ENCODE measurements at places on chromosomes 2 and 18.

DNA sequence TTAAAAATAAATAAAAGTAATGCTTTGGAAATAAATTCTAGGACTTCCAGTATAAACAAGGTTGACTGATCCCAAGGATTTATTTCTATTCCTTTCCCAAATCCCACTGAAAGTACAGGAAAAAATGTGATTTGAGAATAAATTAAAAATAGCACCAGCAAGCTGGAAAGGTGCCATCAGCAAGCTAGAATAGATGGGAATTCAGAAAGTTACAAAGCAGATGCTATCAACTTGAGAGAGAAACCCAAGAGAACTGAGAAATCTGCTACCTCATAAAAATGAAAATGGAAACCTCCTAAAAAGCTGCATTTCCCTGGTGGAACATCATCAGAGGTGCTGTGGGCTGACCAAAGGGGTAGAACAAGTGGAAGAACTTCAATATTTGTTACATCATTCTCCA lies 148.6 kb upstream of the KCNJ3 start:
- no peak for ATAC-seq

DNA sequence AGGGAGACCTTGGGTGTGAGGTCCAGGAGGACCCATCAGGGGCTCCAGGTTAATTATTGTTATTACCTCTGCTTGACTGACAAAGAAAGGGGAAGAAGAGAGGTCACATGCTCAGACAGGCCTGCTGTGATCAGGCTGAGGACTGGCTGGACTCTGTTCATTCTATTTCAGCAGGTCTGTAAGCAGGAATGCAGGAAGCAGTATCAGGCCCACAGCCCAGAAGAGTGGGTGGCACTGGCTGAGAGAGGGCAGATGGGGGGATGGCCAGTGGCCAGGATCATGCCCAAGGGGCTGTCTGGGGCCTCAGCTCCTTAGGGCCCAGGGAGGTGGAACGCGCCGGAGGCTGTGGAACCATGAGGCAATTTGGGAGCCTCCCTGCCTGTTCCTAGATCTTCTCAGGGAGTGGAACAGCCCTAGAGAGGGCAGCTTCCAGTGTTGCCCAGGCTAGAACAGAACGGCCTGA lies 43.7 kb upstream of the ZBTB7C start:
- ATAC-seq: peak; percentile 26

DNA sequence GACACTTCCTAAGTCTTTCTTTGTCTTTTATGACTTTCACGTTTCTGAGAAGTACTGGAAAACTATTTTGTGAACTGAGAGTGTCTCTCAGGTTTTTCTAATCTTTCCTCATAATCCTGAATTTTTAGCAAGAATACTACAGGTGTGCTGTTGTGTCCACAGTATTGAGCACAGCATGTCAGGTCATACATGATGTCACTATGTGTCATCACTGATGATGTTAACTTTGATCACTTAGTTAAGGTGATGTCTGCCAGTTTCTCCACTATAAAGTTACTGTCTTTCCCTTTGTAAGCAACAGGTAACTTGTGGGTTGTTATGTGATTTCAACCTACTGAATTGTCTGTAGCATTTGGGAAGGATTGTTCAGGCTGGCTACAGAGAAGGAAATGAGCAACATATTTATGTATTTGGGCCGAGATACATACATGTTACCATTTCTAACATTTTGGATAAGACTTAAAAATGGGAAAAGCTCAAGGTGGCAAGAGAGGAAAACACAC lies 11.1 kb downstream of the MATN3 start:
- no peak for ATAC-seq

DNA sequence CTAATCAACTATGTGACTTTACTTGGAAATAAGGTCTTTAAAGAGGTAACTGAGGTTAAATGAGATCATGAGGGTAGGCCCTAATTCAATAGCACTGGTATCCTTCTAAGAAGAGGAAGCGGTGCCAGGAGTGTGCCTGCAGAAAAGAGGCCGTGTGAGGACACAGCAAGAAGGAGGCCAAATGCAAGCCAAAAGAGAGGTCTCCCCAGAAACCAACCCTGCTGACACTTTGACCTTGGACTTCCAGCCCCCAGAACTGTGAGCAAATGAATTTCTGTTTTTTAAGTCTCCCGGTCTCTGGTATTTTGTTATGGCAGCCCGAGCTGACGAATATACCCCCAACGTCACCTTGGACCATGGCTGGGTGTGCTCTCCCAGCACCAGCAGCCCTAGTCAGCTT lies 257.5 kb upstream of the NCKAP5 start:
- no peak for ATAC-seq

DNA sequence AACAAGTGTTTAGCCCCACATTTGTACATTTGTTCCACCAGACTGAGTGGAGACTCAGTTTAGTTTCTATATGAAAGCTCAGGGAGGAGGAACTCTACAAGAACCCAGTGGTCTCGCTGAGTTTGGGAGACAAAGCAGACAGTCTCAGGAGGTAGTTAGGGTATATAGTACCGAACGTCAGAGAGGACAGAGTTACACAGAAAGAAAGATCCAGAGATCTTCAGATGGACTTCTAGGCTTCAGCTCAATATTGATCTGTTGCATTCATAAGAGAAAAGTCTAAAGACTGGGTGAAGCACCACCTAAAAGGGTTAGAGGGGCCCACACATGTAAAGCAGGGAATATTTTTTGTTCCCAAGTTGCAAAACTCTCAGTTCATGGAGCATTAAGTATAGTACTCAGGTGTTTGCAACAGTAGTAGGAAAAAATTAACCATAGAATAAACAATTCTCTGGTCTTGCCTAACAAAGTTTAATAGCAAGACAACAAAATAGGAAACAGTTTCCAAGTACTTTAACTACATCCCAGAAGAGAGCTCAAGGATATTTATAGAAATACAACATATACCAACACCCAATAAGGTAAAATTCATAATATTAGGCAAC lies 4.2 kb downstream of the TFPI start:
- ATAC-seq: no peak

DNA sequence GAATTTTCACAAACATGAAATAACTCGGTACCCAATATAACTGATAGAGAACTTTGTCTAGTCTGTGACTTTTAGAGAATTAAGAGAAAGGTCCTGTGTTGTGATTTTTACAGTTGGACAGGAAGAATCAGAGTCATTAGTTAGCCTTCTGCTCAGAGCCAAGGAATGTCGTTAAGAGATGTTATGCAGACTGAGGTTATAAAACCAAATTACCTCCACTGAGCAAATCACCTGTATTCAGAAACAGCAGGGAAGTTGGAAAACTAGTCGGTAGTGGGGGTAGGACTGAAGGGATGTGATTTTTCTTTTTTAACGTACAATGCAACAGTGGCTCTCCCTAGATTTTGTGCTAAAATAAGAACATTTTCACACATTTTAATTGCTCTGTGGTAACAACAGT lies 18.5 kb downstream of the TANK start:
- ATAC-seq: no peak

GRCh38 chr18:76988827-76989646 lies 143.5 kb downstream of the MBP start:
- no peak for ATAC-seq

DNA sequence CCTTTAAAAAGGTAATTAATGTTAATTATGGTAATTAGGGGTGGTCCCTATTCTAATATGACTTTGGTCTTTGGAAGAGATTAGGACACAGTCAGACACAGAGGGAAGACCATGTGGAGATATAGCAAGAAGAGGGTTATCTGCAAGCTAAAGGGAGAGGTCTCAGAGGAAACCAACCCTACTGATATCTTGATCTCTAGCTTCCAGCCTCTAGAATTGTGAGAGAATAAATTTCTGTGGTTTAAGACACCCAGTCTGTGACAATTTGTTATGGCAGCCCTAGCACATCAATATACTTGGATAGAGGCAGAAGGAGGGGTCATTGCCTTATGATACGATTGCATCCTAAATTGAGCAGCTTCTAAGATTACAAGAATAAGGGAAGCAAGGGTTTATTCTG lies 21.3 kb upstream of the NT5C1B start:
- no peak for ATAC-seq

DNA sequence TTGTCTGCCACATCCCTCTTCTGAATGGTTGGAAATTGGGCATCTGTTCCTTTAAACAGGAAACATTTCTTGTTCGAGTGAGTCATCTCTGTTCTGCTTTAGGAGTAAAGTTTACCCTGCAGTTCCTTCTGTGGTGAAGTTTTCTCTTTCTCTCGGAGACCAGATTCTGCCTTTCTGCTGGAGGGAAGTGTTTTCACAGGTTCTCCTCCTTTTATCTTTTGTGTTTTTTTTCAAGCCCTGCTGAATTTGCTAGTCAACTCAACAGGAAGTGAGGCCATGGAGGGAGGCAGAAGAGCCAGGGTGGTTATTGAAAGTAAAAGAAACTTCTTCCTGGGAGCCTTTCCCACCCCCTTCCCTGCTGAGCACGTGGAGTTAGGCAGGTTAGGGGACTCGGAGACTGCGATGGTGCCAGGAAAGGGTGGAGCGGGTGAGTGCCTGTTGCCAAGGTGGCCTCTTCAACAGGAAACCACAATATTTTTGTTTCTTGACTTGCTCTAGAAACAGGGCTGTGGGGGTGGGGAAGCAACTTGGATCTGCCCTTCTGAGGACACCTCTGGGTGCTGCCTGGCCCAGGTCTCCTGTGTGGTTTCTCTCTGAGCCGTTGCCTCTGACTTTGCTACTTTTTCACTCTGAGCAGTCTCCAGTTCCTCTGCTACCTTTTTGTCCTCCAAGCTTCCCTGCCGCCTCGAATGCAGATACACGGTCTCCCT lies 2.2 kb upstream of the CASP8 start:
- ATAC-seq: peak; percentile 42

DNA sequence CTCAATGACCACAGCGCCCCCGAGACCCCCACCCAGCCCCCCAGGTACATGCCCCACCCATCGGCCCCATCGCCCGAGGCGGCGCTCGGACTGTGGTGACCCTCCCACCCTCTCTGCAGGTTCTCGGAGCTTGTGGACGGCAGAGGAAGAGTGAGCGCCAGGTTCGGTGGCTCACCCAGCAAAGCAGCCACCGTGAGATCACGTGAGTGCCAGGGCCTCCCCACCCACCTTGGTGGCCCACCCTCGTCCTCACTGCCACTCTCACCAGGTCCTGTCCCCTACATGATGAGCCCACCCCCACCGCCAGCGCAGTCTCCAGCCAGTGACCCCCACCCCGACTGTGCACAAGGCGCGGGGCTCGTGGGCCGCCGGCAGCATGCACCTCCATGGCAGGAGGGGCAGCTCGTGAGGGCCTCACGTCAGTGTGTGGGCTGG lies 30.4 kb downstream of the MTERF4 start:
- no peak for ATAC-seq

DNA sequence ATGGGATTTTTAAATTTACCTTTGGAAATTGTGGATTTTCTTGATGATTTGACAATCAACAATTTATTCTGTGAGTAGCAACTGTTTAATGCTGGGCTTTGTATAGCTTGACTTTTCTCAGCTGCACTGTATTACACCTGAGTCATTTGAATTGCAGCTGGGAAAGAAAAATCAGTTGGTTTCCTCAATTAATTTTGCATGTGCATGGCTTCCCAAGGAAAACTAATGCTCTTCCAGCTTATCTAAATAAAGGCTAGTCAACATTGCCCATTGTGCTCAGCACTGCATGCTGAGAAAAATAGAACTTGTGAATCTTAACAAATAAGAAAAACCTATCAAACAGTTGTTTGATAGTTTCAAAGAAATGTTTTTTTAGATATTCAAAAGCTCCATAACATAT lies 268.3 kb upstream of the CDH20 start:
- peak; percentile 43 for ATAC-seq

- ATAC-seq: no peak
Measured at GRCh38 chr18:75635096-75635495, 207.6 kb upstream of the SMIM21 start.

DNA sequence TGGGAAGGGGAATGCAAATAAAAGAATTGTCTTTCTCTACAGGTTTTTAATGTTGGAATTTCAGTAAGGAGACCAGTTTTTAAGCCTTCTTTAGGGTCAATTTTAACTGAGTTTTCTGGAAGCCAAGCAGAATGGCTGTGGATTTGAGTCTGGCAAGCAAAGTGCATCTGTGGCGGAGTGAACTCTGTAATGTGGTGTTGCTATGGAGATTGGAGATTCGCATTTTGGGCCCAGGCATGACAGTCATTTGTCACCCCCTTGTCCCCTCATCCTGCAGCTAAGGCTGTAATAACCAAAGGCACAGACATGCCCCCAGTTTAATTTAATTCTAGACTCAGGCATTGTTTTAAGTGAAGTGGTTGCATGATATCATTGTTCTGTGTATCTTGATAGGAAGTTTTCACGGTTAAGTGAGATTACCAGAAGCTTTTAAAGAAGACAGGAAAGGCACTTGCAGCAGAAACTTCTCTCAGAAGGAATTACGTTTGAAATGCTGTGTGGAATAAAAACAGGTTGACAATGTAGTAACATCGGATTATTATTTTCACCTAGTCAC lies 30.6 kb downstream of the ARMC9 start:
- no peak for ATAC-seq

DNA sequence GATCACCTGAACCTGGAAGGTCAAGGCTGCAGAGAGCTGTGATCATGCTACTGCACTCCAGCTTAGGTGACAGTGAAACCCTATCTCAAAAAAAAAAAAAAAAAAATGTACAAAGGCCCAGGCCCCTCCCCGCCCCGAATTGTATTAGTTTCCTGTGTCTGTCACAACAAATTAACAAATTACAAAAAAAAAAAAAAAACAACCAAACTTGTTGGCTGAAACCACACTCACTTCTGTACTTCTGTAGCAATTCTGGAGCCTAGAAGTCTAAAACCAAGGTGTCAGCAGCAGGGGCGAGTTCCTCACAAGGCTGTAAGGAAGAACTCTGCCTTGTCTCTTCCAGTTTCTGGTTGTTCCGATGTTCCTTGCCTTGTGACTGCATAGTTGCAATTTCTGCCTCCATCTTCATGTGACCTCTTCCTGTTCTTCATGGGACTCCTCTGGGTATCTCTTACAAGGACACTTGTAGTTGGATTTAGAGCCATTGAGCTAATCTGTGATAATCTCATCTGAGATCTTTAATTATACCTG lies 100.8 kb upstream of the ZSWIM2 start:
- ATAC-seq: no peak

DNA sequence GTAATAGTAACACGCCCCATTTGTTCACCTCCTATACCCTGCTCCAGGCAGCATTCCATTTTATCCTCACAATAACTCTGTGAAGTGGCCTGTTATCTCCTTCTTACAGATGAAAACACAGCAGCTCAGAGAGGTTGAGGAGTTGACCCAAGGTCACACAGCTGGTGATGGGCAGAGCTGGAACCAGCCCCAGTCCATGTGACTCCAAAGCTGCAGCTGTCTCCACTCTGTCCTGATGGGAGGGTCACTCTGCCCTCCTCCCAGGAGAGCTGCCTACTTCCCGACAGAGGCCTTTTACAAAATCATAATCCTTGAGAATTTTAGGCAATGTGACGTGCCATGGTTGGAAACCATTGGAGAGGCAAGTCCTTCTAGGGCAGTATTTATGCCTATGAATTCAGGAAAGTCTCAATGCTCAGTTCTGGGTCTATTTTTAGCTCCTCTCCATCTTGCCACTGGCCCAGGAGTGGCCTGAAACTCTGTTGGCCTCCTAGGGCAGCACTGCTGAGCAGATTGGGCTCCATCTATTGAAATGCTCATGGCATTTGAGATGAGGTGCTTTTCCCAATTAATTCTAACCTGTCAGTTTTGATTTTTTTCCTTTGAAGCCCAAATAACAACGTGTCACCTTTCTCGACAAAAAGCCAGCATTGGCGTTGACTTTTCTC lies 162.0 kb upstream of the MSH6 start:
- ATAC-seq: no peak

Measured in motor neuron (in vitro differentiated cells).